ENCODE measurements at places on chromosomes 13 and 19. TPM values are rescaled to one million over a fixed set of nuclear protein-coding genes. Genes with fewer than 3 reads are reported as not detected.

ZNF575 gene
- 1.4 TPM for total RNA-seq

BEST2 gene
- total RNA-seq: not detected

ZNF587 gene
- 34.5 TPM for total RNA-seq

DNA sequence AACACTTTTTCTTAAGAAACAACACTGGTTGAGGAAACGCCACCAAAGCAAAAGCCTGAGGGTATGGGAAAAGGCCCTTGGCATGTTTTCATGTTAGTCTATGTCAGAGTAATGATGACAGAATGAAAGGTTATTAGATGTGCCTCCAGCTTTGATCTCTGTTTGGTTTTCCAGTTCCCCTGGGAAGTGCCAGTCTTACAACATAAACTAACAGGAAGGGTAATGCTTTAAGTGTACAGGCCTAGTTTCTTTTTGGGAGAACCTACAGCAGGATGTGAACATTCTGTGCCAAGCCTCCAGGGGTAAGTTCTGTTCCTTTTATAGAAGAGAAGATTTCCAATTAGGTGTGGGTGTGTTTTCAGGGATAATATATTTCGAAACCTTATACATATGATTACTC is 121.7 kb downstream of the FNDC3A start:
- H3K4me1 ChIP-seq: peaks cover 8% of the 10 kb centered on the region
- no peak overlapping the region for H3K4me3 ChIP-seq
- no peaks in the 10 kb centered on the region for H3K27me3 ChIP-seq
- H3K36me3 ChIP-seq: no peaks in the 10 kb centered on the region

- peaks cover 21% of the 10 kb centered on the region for H3K4me1 ChIP-seq
- no peak overlapping the region for H3K27ac ChIP-seq
- H3K4me3 ChIP-seq: no peak overlapping the region
- no peaks in the 10 kb centered on the region for H3K36me3 ChIP-seq
- H3K27me3 ChIP-seq: peaks cover 14% of the 10 kb centered on the region
Observed at GRCh38 chr19:13033244-13033643, 38.0 kb downstream of the NFIX start.

- H3K36me3 ChIP-seq: no peaks in the 10 kb centered on the region
- DNase-seq: no peak
- no peaks in the 10 kb centered on the region for H3K4me1 ChIP-seq
- H3K4me3 ChIP-seq: no peak overlapping the region
- H3K27me3 ChIP-seq: peaks cover 46% of the 10 kb centered on the region
- no peak overlapping the region for H3K27ac ChIP-seq
Observed at GRCh38 chr13:22285867-22286266, 615.0 kb downstream of the FGF9 start.

- no peak overlapping the region for H3K27ac ChIP-seq
- H3K27me3 ChIP-seq: no peaks in the 10 kb centered on the region
- DNase-seq: no peak
- H3K4me1 ChIP-seq: no peaks in the 10 kb centered on the region
- no peak overlapping the region for H3K4me3 ChIP-seq
Observed at GRCh38 chr19:51837145-51837544, 42.2 kb downstream of the FPR3 start.

- no peak overlapping the region for H3K4me3 ChIP-seq
- H3K27me3 ChIP-seq: no peaks in the 10 kb centered on the region
- no peak overlapping the region for H3K27ac ChIP-seq
- H3K4me1 ChIP-seq: no peaks in the 10 kb centered on the region
- H3K36me3 ChIP-seq: no peaks in the 10 kb centered on the region
- no peak for DNase-seq
Observed at GRCh38 chr19:36106441-36106840, 4.5 kb upstream of the OVOL3 start.

DNA sequence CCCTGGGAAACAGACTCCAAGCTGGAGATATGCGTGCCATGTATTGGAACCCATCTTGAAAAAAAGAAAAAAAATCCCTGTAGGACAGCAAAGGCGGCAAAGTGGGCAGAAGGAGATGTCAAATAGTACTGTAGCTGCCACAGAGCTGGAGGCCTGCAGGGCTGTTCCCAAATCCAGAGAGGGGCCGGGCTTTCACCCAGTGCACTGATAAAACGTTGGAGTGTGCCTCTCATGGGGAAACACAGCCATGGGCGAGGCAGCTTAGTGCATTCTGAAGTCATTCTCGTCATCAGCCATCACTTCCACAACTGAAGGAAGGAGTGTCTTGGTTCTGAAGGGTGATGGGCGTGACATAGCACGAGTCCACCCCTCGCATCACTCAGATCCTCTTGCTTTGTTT is 4.8 kb downstream of the SGCG start:
- H3K4me3 ChIP-seq: no peak overlapping the region
- no peaks in the 10 kb centered on the region for H3K27me3 ChIP-seq
- no peaks in the 10 kb centered on the region for H3K4me1 ChIP-seq
- no peak overlapping the region for H3K27ac ChIP-seq

- H3K27me3 ChIP-seq: peaks cover 7% of the 10 kb centered on the region
- DNase-seq: no peak
- no peaks in the 10 kb centered on the region for H3K4me1 ChIP-seq
- no peak overlapping the region for H3K4me3 ChIP-seq
Observed at GRCh38 chr13:76522083-76522755, 364.0 kb downstream of the KCTD12 start.

DNA sequence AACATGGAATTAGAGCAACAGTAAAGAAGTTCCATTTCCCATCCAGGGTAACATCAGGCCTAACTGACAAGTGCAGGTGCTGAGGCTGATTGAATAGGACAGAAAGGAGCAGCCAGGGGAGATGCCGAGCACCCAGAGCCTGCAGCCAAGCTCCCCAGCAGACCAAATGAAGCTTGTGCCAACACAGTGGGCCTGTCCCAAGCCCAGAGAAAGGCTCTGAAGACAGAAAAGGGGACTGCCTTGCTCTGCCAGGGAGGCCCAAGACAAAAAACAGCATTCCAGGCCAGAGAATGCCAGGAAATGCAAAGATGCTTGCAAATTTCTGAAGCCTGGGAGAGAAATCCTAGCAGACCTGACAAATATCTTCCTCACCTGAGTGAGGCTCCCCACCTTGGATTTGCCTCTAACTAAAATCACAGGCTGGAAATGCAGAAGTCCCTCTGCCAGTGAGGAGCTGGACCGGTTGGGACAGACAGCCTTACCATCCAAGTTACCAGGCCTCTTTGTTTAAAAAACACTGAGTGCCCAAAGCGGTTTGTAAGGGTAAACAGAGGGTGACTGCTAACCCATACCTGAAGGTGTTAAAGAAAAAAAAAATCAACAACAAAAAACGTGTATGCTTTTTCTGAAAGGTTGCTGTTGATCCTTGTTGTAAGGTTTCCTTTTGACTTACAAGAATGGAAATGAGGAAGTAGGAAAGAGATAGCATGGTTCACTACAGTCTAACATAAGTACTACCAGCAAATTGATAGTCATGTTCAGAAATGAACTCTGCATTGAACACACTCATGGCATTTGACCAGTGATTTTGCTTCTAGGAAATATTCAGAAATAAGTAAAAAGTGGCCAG is 11.8 kb upstream of the HMGB1 start:
- no peak overlapping the region for H3K27ac ChIP-seq
- H3K27me3 ChIP-seq: peaks cover 7% of the 10 kb centered on the region
- no peaks in the 10 kb centered on the region for H3K36me3 ChIP-seq
- H3K4me3 ChIP-seq: no peak overlapping the region
- no peaks in the 10 kb centered on the region for H3K4me1 ChIP-seq

GRCh38 chr19:18373892-18374629 is 11.9 kb upstream of the GDF15 start:
- no peaks in the 10 kb centered on the region for H3K36me3 ChIP-seq
- peak; percentile 97 for DNase-seq
- no peaks in the 10 kb centered on the region for H3K27me3 ChIP-seq
- H3K4me1 ChIP-seq: peaks cover 13% of the 10 kb centered on the region

GRCh38 chr19:33819880-33820781 is 23.5 kb downstream of the KCTD15 start:
- no peaks in the 10 kb centered on the region for H3K36me3 ChIP-seq
- no peaks in the 10 kb centered on the region for H3K4me1 ChIP-seq
- peaks cover 5% of the 10 kb centered on the region for H3K27me3 ChIP-seq
- peak; percentile 74 for DNase-seq
- H3K27ac ChIP-seq: no peak overlapping the region
